ENCODE measurements at places on chromosomes 2 and 18.
A peak's percentile ranks its signal among the peaks of the same experiment; 100 is the strongest.

GRCh38 chr18:59659508-59660170 is 37.6 kb downstream of the CCBE1 start:
- DNase-seq = no peak

GRCh38 chr2:154710078-154710477 is 11.6 kb downstream of the KCNJ3 start:
- DNase-seq = no peak

GRCh38 chr2:161307676-161308075 is 549 bp upstream of the PSMD14 start:
- DNase-seq = no peak

GRCh38 chr2:144357623-144358373 is 162.1 kb downstream of the ZEB2 start:
- DNase-seq = peak; percentile 44

GRCh38 chr18:51802569-51803428 is 537.2 kb upstream of the DCC start:
- DNase-seq = no peak

DNA sequence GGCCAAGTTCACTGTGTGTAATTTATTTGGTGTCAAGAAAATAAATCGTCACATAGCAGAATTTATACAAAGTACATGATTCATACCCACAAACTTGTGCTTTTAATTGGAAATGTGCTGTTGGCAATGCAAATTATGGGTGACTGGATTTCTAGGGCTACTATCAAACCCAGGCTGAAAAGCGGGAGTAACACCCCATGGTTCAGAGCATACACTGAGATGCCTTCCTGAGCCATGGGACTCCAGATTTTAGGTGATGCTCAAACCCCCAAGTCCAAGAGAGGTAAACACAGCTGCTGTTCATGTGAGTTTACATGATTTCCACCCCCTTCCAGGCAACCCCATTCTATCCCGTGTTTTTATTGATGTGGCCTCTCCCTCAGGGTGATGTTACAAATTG is 565.9 kb upstream of the ID2 start:
- no peak for DNase-seq

- DNase-seq = no peak
Observed at GRCh38 chr2:9965119-9965822, 13.8 kb downstream of the GRHL1 start.

GRCh38 chr2:106581755-106582147 is 94.6 kb downstream of the CD8B2 start:
- DNase-seq = no peak

DNA sequence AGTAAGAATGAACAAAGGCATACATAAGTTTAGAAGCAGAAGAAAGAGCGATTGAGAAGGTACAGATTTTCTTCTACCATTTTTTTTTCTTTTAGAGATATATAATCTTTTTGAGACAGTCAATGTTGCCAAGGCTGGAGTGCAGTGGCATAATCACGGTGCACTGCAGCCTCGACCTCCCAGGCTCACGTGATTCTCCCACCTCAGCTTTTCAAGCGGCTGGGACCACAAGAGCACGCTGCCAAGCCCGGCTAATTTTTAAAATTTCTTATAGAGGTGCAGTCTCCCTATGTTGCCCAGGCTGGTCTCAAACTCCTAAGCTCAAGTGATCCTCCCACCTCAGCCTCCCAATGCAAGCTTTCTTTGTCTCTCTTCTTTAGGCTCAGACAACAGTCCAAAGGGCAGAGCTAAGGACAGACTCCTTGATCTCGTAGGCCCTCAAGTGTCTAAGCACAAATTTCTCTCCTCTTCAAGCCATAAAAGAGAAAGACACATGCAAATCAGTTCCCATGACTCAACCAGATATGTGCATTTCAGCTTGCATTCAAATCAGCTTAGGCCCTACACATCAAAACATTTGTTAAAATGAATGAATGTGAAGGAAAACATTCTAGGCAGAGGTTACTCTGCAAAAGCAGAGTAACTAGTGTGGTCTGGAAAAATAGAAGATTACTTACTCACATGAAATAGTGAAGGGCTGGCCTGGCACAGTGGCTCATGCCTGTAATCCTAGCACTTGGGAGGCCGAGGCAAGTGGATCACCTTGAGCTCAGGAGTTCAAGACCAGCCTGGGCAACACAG is 18.0 kb downstream of the ITSN2 start:
- DNase-seq = no peak

DNA sequence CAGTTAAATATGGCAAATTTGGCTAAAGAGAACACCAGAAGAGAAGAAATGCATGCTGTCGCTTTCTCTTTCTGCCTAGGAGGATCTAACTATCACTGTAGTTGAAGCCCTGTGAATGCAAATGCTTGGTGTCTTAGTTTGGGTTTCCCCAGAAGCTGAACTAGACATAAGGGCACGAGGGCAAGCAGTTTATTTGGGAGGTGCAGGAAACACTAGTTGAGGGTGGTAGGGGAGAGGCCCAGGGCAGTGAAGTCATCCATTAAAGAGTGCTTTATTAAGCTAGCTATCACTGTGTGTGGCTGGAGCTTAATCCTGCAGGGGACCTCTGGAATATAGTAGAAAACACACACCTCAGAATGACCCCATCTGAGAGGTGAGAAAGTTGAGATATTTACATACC is 639.8 kb upstream of the ZEB2 start:
- no peak for DNase-seq

DNA sequence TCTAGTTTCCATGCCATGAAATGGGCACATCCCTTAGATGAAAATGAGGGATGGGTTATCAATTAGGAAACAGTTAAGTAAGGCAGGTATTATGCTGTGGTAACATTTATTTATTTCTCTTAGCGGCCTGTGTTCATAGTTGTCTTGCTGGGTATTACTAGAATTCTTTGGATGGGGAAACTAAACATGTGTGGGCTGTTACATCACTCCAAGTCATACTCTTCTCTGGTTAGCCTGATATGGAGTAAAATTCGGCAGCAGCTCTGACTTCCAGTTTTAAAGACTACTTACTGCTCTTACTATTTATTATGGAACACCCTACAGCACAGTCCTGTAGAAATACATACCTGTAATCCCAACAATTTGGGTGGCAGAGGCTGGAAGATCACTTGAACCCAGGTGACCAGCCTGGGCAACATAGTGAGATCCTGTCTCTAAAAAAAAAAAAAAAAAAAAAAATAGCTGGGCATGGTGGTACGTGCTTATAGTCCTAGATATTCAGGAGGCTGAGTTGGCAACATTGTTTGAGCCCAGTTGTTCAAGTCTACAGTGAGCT is 33.1 kb upstream of the RASGRP3 start:
- DNase-seq = no peak

All from activated CD4-positive, alpha-beta memory T cell treated with anti-CD3 and anti-CD28 coated beads, Interleukin-2, amount 10 ng/mL, durations not matched to agents 7 days and 5 days (primary cell).